Stimulated activated CD8-positive, alpha-beta memory T cell treated with anti-CD3 and anti-CD28 coated beads, Interleukin-4, amount 100 ng/mL, for 48 hours (primary cell): ENCODE measurements at places on chromosomes 13 and 19.

GRCh38 chr19:13996928-13997630, 9.0 kb downstream of the RFX1 start:
- no peak for DNase-seq

GRCh38 chr13:33870046-33870668, 52.2 kb downstream of the RFC3 start:
- no peak for DNase-seq

GRCh38 chr13:107374038-107374437, 806.1 kb upstream of the ARGLU1 start:
- no peak for DNase-seq

DNA sequence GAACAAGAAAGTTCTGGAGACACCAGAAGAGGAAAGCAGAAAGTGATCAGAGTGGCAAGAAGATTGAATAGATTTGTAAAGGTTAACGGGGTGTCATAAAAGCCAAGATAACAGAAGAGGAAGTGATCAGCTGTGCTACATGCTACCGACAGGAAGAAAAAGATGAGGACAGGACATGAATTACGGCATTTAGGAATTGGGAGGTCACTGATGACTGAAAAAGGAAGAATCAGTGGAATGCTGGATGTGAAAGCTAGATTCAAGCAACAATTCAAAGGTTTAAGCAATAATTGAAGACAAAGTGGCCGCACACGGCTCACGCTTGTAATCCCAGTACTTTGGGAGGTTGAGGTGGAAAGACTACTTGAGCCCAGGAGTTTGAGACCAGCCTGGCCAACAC, 15.1 kb downstream of the ZNF160 start:
- DNase-seq = no peak

- DNase-seq = peak; percentile 39
These were observed 75.4 kb downstream of the PEG3 start for GRCh38 chr19:56765137-56765536.

DNA sequence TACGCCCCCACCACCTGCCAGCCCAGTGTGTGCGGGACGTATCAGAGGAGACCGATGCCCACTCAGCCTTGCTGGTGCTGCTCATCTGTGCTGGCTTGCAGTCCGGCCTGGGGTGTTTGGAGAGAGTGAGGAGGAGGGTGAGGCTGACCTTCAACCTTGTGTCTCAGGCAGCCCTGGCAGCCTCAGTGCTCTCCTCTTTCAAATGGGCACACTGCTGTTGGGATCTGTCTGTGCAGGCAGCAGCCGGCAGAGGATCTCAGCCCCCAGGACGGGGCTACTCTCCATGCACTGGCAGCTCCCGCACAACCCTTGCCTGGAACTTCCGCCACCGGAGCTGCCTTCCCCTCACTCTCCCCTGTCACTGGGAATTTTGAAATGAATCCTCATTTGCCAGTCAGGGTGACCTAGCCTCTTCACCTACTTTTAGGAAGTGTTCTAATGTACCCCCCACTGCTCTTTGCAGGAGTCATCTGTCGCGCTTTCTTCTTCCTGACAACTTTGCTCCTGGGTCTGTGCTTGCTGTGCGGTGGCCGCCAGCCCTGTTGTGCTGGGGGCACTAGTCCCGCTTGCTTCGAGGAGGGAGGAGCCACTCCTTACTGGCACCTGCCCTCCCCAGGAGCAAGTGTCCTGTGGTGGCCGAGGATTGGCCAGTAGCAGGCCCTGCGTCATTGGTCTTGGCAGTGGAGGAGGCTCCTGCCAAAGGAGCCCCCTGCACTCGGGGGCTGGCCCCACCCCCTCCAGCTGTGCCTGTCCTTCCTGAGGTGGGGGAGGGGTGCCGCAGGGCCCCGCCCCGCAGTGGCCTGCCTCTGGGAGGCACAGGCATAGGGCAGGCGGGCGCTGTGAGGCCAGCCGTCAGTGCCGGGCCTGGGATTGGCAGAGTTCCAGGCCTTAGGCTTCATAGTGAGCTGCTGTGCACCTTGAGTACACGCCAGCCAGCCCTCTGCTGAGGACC, 53.4 kb downstream of the TSSK6 start:
- no peak for DNase-seq

DNA sequence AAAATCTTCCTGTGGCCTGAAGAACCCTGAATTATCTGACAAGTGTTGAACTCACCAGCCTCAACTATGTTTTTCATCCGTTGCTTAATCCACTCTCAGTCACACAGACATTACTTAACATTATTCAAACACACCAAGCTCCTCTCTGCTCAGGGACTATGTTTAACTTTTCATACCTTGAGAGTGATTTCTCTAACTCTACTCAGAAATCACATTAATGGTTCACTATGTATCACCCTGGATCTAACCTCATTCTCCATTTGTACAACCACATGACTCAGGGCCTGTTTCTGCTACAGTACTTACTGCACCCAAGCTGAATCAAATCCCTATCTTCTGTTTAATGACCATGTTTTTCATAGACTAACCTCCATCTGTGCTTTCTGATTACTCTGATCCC, 553.7 kb upstream of the PRR20A start:
- no peak for DNase-seq

GRCh38 chr13:49220036-49220855, at the start of gene MLNR:
Gene MLNR (plus strand): TSS chr13:49220338. CDS start chr13:49220338, 0 bp downstream.
- DNase-seq = peak; percentile 59

- no peak for DNase-seq
These were observed 209.1 kb downstream of the OLFM4 start for GRCh38 chr13:53237696-53238095.

GRCh38 chr13:109759609-109760008, 26.8 kb downstream of the IRS2 start:
- DNase-seq = no peak

DNA sequence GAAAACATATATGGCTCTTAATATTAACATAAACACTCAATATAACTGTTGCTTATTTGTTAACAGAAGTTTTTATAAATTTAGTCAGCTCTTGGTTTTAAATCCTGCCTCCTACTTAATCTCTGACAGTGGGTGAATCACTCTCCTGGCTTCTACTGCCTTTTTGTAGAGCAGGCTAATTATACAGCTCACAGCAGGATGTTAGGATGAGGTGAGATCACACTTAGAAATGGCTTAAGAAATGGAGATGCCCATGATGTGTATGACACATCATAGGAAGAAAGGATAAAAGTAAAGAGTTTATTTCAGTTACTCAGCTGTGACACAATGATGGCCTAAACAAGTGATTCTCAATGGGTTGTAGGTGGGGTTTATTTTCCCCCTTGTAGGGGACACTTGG, 345.6 kb downstream of the SPRY2 start:
- no peak for DNase-seq

- peak; percentile 93 for DNase-seq
These were observed 9.0 kb upstream of the MEIS3 start for GRCh38 chr19:47428177-47428894.

DNA sequence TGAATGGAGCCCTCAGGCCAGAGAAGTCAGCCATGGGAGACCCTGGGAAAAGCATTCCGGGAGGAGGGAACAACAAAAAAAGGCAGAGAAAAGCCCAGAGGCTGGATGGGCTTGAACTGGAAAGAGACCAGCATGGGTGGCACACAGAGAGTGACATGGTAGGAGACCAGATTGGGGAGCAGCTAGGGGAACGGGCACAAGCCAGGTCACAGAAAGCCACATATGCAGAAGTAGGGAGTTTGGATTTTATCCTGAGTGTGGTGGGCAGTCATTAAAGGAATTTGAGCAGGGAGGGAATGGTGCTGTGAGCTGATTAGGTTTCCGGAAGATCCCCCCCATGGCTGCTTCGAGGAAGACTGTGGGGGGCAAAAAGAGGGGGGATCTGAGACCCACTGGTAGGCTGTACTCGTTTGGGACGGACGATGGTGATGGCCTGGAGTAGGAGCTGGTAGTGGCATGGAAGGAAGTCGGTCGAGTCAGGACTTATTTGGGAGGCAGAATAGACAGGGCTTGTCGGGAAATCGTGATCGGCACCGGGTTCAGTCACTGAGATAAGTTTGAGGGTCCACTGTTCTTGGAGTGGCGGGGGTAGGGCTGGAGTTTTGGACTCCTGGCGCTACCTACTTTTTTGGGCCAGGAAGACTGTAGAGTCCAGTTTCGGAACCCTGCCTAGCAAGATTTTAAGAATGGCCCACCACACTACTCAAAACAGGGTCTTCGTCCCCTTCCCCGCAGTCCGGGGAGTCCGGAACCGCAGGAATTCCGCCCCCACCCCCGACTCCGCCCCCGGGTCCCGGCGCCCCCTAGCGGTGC, 949 bp downstream of the SERTAD1 start:
- no peak for DNase-seq

- no peak for DNase-seq
These were observed 511.7 kb upstream of the MIR17HG start for GRCh38 chr13:90835826-90836225.

DNA sequence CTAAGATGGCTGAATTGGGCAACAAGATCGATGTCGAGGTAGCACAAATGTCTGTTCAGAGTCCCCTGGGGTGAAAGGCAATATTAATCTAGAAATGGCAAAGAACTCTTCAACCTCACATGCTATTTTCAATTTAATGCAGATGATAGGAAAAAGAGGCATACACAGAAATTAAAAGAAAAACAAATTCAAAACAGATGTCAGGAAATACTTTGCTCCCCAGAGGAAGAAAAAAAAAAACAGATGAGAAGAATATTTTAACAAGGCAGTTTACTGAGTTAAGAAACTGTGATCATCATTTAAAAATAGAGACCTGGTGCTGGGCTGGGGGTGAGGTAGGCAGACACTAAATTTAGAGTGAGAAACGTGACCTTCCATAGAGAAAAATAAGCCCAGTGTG, 421.9 kb upstream of the ARGLU1 start:
- no peak for DNase-seq

DNA sequence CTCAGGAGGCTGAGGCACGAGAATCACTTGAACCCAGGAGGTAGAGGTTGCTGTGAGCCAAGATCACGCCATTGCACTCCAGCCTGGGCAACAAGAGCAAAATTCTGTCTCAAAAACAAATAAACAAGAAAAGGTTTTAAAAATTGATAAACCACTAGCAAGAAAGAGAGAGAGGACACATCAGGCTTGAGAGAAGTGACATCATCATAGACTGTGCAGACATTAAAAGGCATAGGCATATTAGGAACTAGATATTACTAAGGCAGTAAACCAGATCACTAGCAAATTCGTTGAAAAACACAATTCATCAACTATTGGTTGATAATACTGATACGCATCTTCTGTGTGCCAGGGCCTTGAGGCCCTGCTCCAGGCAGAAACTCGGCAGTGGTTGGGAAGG, 7.7 kb downstream of the A1BG start:
- no peak for DNase-seq

GRCh38 chr13:105841286-105841685, 694.2 kb downstream of the EFNB2 start:
- no peak for DNase-seq

- DNase-seq = no peak
These were observed 803.6 kb downstream of the DIAPH3 start for GRCh38 chr13:59360108-59360507.

GRCh38 chr19:39436350-39436716, 584 bp upstream of the RPS16 start:
- DNase-seq = no peak

GRCh38 chr13:113179374-113180230, 21.2 kb downstream of the PROZ start:
- DNase-seq = no peak

DNA sequence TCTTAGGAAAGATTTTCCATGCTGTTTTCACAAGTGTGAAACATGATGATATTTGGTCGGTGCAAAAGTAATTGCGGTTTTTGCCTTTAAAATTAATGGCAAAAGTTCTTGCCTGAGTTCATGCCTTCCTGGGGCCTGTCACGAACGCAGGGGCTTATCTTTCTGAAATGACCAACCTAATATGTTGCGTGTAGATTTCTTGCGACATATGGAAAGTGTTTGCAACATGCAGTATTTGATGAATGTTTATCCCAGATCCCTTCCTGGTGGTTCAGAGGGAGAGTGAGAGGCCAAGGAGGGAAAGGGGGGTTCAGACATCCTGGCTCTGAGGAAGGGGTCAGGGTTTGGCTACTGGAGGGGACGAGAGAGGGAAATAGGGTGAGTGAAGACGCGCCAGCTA, 72.0 kb downstream of the TEX29 start:
- DNase-seq = no peak

DNA sequence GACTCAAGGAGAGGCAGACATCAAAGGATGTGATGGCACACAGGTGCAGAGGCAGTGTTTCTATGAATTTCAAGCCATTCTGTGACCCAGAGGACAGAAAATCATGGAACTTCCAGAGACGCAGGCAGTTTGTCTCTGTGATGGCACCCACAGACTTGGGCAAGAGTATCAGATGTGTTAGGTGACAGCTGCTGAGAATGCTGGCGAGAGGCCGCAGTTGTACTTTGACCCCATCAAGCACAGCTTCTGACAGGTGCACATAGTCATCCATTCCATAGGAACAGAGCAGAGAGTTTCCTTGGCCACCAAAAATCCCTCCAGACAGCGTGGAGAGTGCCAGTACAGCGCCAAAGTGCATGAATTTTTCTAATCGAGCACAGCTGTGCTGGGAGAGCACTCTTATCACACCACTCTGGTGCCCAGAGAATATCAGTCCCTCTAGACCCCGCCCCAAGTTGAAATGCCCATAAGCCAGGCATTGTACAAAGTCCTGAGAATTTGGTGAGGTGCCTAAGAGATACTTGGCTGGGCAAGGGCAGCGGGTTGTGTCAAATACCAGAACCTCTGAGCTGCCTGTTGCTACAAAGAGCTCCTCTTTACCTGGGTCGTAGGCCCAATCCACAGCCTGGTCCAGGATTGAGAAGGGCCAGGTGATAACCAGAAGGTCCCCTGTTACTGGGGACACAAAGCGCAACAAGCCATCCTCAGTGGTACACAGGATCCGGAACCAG, 12.4 kb downstream of the WDR87 start:
- no peak for DNase-seq

DNA sequence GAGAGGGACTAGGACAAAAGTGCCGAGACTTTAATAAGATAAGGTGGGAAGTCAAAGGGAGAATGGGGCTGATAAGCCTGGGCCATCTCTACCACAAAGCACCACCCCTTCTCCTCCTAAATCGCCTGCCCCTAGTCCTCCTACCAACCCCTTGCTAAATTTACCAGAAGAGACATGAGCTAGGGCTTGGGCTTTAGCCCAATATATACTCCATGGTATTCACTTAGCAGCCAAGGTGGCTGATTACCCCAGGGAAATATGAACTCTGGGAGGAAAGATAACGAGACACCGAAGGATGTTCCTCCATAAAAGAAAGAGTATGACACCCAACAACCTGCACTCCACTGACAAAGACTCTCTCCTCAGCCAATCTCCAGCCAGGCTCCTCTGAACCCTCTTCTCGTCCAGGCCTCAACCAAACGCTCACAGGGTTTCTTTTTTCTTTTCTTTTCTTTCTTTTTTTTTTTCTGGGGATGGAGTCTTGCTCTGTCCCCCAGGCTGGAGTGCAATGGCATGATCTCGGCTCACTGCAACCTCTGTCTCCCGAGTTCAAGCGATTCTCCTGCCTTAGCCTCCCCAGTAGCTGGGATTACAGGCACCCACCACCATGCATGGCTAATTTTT, 610.2 kb downstream of the UQCRFS1 start:
- no peak for DNase-seq
